ENCODE measurements at places on chromosomes 12 and 14.

- no peak for DNase-seq
These were observed 224.9 kb downstream of the BTG1 start for GRCh38 chr12:91920741-91921140.

DNA sequence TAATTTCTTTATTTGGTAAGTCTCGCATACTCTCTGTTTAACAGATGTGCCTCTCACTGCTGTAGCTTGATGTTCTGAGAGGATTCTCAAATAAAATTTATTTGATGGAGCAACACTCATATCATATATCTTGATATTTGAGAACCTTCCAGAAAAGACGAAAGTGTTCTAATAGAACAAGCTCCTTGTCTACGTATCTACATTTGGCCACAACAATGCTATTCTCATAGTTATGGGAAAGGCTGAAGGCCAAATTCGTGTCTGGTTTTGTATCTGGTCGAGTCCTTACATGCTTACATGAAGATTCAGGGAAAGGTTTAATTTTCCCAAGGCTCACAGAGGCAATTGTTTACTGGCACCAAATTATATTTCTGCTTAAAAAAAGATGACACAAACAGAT is 186.7 kb upstream of the SLC38A2 start:
- DNase-seq, result no peak

GRCh38 chr12:57330992-57331391 is 80.0 kb upstream of the STAC3 start:
- DNase-seq, result no peak

- no peak for DNase-seq
These were observed 104.9 kb upstream of the C14orf180 start for GRCh38 chr14:104474495-104475213.

- no peak for DNase-seq
These were observed 9.0 kb upstream of the LRFN5 start for GRCh38 chr14:41597647-41598046.

DNA sequence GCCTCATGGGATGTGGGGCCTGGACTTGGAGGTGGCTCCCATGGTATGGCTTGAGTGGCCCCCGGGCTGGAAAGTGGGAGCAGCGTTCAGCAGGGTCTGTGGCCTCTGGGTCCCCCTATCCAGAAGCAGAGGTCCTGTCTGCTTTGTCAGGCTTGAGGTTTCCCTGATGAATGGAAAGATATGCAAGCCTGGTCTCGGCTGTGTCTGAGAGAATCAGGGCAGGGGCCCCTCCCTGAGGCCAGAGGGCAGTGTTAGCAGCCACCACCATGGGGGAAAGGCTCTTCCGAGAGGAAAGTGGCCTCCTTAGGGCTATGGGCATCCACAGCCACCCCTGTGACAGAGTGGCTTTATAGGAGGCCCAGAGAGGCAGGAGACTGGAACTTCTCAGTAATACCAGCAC is 128.2 kb downstream of the VRK1 start:
- no peak for DNase-seq

GRCh38 chr12:54330442-54330841 is 5.5 kb downstream of the COPZ1 start:
- no peak for DNase-seq

DNA sequence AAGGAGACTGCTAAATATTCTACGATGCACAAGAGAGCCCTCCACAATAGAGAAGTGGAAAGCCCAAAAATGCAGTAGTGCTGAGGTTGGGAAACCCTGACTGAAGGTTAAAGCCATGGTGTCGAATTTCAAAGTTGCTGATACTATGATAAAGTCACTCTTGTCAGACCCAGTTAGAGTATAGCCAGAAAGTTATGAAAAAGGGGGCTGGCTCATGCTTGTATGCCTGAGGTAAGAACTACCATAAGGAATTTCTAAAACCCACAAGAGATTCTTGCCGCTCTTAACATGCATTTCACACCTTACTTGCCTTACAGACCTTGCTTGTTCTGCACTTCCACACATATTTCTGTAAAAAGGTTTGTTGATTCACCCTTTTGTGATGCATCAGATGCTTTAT is 184.6 kb downstream of the SLC6A15 start:
- DNase-seq, result no peak

DNA sequence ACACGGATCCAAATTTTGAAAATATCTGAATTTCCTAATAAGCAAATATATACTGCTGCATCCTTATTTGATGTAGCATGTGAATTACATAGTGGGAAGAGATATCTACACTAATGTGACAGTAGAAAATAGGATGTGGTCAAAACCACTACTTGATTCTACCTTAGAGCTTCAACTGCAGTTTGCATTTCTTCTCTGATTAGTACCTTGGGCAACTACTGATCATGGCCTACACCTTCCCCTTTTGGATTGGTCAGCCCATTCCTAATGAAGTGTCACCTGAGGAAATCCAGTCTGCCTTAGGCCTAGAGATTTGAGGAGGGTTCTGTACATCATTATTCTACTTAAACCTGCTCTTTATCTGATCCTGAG is 10.7 kb downstream of the LLPH start:
- no peak for DNase-seq

DNA sequence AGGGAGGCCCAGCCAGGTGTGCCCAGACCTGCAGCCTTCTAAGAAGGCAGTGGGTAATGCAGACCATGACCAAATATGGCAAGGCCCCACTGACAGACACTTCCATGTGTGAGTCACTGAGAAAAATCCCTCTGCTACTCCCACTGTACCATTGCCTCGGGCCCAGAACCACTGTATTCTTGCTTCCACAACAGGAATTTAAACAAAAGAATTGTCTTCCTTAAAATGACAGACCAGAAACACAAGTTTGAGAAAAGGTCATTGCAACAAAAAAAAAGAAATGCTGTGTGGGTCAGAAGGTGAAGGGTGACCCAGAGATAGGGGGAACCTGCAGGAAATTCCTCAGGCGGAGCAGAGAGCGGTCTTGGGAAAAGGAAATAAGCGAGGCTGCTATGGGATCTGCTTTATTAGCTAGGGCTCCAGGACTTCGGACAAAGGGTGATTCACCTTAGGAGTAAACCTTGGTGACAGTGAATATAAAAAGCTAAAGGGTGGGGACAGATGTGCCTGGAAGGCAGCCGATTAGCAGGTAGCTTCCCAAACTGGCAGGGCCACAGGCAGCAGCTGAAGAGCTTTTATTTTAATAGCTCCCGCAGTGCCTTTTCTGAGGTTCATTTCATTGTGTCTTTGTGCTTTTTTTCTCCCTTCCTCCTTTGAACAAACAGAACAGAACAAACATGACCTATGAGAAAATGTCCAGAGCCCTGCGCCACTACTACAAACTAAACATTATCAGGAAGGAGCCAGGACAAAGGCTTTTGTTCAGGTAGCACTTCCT is 185.3 kb upstream of the BCL2L14 start:
- DNase-seq, result no peak

DNA sequence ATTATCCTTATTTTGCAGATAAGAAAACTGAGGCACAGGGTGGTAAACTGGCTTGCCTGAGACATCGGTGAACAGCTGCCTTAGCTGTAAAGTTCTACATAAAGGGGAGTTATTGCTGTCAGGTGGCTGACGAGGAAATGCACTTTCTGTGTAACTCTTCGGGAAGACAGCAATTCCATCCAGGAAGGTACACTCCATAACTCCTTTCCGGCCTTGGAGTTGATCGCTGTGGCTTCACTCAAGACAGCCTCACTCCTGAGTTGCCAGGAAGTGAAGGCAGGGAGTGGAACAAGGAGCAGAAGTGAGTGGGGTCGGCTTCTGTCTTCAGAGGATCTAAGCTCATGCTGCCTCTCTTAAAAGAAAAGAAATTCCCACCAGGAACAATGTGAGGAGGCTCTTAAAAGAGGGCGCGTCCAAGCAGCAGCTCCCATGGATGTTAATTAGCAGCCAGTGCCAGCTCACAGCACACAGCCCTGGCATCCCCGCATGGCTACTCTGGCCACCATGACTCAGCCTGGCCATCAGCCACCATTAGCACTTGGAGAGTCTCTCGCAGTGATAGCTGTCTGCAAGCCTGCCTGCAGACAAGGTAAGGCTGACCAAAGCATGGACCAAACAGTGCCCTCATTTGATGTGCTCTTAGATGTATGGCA is 60.3 kb downstream of the NUAK1 start:
- no peak for DNase-seq

DNA sequence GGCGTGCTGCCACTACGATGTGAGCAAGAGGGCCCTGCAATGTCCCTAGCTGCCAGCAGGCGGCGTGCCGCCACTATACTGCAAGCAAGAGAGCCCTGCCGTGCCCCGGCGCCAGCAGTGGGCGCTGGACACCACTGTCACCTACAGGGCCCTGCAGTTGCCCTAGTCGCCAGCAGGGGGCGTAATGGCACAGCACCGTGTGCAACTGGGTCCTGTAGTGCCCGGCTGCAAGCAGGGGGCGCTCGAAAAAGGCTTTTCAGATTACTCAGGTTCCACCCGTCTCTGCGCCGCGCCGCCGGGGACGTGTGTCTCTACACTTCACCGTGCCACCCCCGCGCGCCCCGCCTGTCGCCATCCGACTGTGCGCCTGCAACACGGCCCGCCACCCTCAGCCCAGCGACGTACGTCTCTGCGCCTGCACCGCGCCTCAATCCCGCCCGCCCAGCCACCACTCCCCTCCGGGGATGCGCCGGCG is 1356.9 kb downstream of the TMEM121 start:
- DNase-seq, result no peak

DNA sequence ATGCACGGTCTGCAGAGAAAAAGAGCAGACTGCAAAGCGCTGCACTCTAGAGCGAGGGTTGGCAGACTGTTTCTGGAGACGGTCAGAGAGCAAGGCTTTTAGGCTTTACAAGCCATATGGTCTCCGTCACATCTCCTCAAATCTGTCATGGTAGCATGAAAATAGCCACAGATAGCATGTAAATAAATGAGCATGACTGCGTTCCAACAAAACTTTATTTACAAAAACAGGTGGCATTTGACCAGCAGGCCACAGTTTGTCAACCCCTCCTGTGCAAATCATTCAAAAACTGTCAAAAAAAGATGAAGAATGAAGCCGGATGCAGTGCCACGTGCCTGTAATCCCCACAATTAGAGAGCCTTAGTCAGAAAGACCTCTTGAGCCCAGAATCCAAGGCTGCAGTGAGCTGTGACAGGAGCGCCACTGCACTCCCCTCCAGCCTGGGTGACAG is 18.9 kb downstream of the SYNE3 start:
- DNase-seq, result no peak

- DNase-seq, result peak; percentile 57
These were observed 15.8 kb downstream of the NID2 start for GRCh38 chr14:52053044-52053443.

DNA sequence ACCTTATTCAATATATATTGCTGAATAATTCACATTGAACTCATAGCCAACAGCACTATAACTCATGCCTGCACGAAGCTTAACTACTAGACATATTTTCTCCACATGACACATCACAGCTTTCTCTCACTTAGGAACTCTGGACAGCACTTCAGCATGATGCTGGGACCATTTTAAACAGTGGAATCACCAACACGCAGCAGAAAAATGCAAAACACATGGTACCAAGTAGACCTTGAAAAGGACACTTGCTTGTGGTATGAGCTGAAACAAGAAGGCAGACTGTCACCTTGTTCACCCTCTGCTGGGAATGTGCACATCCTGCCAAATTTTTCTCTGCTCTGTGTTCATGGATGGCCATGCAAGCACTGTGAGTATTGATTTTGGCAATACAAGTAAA is 34.8 kb upstream of the CD9 start:
- no peak for DNase-seq

GRCh38 chr14:55585854-55586253 is 5.8 kb downstream of the KTN1 start:
- no peak for DNase-seq

- no peak for DNase-seq
These were observed 234.3 kb downstream of the EFCAB11 start for GRCh38 chr14:89720076-89720687.

DNA sequence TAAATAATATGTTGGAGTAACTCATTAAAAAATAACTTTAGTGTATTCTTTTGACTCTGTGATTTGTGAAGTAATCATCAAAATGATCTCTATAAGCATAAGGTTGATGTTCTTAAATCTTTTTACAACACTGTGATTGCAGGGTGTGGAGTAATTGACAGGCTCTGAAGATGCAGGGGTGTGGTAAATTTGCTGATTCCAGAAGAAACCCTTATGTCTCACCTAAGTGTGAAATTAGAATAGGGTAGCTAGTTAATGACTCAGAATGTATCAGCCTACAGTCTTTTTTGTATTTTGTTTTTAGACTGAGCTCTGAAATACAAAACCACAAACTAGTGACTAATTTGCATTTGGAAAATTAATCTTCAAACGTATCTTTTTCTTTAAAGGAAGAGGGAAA is 5.9 kb downstream of the PRPF39 start:
- DNase-seq, result no peak

DNA sequence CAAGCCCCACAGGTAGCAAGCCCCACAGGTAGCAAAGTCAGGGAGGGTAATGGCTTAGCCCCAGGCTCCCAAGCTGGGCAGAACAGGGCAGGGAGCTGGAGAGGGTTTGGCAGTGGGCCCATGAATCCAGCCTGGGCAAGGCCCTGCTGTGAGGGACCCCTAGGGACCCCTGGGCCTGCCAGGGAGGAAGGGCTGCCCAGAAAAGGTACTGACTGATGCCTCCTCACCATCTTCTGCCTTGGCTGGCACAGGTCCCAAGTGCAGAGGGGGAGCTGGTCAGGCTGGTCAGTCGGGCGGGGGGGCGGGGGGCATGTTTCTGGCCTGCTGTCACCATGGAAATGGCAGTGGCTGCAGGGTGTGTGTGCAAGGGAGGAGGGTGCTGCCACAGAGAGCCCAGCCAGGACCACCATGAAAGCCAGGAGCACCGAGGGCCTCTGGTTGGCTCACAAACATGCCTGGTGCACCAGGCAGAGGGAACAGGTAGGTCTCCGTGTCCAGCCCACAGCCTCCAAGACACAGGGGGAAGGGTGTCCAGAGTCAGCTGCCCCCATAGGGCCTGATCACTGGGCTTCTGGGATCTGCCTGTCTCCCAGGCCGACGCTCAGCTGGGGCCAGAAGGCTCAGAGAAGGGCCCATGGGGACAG is 1.5 kb upstream of the CRIP2 start:
- no peak for DNase-seq

DNA sequence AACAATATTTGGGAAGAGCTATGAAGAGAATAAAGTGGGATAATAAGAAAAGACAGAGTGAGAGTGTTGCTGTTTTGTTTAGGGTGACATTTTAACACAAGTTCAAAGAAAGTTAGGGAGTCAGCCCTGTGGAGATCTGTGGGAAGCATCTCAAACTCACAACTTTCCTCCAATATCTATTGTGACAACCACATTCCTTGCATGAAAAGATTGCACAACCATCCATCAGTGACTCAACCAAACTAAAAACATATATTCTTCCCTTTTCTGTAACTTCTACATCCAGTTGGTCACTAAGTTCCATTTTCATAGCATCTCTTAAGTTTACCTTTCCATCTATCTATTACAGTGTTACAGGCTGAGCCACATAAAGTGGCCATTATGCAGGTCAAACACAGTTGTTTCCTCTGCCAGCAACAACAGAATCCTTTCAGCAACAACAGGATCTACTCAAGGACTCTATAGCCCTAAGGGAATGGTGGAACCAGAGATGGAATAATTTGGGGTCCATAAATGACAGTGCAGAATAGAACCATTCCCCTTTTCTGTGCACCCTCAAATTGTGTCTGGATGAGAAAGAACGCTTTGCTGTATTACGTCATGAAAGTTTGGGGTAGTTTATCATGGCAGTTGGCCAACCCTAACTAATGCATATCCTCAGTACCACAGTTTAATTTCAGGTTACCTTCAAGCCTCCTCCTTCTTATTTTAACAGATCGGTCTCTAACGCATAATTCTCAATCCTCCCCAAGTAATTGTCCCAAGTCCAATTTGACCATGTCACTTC is 118.8 kb downstream of the ST8SIA1 start:
- no peak for DNase-seq

- no peak for DNase-seq
These were observed 56.7 kb downstream of the BTBD7 start for GRCh38 chr14:93276031-93276716.
